Activated naive CD4-positive, alpha-beta T cell treated with anti-CD3 and anti-CD28 coated beads, Interleukin-2, amount 50 U/mL, for 16 hours (primary cell): ENCODE measurements at places on chromosomes 4 and X.

DNA sequence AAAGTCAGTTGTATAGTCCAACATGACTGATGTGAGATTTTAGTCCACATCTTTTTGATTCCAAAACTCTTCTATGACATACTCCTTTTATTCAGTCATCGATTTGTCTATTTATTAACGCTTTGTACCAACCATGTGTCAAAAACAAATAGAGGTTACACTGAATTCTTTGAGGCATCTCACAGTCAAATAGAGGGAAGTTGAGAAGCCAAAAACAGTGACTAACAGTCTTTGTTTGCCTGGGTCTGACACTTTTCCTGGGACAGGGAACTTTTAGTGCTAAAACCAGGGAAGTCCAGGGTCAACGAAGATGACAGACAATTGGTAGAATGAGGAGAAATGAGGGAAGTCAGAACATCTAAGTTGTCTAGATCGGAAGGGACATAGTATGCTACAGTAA lies 169.9 kb upstream of the HS3ST1 start:
- no peak for DNase-seq

DNA sequence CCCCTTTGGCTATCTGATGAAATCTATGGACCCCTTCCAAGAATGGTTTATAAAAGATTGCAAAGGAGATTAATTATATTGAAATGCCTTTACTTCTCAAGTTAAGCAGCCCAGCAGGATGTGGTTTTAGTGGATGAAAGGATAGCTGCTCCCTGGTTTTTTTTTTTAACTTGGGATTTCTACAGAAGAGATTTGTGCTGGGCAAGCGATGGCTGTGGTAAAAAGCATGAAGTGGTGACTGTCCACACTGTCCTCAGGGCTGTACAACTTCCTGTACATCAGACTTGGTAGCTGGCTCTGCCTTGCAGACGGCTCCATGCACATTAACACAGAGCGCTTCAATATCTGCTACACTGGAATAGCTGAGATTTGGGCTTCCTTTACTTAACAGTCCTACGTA lies 321.7 kb downstream of the DHX15 start:
- DNase-seq: no peak

DNA sequence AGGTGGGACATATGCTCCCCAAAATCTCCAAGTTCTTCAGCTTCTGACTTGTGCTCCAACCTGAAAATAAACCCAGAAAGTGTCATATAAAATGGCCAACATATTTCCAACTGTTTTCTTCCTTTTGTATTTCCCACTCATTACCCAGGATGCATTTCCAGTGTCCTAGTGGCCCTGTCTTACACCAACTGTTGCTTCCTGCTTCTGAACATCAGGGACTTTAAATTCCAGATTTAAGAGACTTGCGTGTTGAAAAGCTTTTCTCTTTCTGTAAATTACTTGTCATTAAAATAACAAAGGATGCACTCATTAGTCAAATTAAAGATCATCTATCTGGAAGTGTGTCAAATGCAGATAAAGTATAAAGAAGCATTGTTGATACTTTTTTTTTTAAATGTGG lies 19.9 kb downstream of the MID1 start:
- no peak for DNase-seq

DNA sequence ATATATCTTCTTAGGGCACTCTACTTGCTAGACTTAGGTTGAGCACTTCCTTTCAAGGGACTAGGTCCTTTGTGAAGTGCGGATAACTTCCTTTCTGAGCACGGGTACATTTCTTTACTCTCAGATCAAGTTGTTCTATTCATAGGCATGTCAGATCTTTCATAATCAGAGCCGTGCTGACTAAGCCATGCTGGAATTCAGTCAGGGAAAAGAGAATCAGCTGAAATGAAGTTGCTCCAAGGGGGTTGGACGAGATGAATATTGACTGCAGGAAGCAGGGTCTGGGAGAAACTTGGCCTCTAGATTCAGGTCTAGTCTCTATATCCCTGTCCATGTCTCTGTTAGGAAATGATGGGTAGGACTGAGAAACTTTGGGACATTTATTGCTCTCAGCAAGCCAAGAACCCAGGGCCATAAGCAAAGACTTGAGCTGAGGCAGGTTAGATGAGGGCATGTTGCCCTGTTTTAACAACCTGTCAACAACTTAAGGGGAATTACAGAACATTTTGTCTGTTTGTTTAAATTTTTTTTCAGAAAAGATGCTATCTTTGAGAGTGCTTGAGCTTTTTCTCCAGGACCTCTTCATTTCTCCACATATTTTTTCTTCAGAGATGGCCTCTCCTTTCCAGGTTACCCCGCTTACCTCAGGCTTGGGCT lies 28.3 kb downstream of the AREG start:
- DNase-seq: no peak

- no peak for DNase-seq
Observed at GRCh38 chrX:30141966-30142365, 73.4 kb upstream of the MAGEB2 start.

- DNase-seq: no peak
Observed at GRCh38 chrX:17798921-17799320, 61.6 kb downstream of the SCML1 start.

DNA sequence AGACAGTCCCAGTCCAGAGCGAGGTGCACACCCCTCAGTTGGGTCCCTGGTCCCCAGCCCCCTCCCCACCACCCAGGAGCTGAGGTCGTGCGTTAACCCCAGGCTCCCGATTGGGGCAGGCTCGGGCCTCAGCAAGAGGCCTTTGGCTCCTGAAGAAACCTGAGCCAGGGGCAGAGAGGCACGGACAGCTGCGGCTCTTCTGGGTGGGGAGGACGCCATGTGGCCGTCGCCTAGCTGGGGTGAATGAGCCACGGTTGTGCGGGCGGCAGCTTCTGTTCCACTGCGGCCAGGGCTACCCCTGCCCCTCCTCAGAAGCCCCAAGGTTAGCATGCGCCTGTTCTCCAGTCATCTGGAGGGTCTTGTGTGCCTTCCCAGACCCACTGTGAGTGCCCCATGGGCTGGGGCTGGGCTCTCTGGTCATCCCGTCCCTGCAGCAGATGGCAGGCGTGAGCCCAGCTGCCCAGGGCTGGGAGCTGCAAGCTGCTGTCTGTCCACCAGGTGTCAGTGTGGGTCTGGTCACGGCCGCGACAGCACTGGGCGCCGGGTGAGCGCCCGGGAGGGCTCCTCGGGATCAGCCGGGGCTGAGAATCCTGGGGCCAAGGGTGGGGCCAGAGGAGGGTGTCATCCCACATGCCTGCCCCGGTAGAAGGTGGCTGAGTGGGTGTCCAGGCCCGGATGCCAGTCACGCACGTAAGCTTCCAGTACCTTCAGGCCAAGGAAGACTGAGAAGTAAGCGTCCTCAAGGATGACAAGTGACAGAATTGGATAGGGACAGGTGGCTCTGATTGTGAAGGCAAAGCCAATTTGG lies 21.9 kb downstream of the ATP2B3 start:
- peak; percentile 58 for DNase-seq

DNA sequence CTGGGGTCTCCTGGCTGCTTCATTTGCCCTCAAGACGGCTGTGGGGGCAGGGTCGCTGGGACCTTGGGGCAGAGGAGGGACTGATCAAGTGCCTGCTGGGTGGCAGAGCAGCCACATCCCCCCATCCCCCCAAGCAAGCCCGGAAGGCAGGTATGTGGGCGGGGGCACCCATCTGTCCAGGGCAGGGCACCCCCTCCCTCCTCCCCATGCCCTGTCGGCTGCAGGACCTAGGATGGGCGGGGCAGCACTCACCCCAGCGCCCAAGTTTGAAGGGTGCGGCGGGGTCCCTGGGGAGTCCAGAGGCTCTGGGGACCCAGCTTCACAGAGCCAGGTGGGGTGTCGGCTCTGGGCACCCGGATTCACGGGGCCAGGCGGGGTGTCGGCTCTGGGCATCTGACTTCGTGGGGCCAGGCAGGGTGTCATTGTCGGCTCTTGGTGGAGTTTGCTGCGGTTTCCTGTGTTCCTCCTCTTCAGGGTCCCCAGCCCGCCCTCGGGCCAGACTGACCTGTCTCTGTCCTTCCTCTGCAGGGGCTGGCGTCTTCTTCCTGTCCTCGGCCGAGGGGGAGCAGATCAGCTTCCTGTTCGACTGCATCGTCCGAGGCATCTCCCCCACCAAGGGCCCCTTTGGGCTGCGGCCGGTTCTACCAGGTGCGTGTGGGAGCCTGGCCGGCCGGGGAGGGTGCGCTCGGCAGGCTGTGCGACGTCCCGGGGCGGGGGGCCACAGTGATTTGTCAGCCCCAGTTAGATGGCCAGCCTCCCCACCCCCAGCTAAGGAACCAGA lies 22.1 kb downstream of the DOK7 start:
- no peak for DNase-seq

DNA sequence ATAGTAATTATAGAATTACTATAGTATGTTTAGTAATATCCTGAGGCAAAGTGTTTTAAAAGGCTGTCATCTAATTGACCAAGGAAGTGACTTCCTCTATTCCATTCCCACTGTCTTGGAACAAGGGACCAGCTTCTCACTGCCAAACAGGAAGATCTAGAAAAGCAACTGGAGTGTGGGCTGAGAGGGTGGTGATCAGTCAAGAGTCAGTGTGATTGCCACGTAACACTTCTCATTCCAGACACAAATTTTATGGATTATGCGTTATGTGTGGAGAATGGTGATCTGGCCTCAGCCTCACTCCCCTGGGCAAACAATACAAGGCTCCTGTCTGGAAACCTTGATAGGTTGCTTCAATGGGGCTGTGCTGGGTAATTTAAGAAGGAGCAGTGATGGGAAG lies 60.0 kb downstream of the RRAGB start:
- no peak for DNase-seq

GRCh38 chrX:55695227-55696018 lies 22.1 kb upstream of the RRAGB start:
- DNase-seq: no peak

DNA sequence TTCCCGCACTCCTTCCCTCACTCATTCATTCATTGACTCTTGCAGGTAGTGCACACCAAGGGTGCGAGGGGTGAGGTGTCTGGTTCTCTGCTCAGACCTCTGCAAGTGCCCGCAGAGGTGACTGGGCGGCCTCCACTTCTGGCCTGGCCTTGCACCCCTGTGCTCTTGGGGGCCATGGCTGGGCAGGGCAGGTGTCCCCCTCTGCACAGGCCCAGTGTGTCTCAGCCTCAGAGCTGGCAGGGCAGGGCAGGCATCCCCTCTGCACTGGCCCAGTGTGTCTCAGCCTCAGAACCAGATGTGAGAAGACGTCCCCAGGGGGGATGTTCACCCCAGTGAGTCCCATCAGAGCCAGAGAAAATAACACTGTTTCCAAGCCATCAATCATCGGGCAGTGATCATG lies 16.8 kb downstream of the CPZ start:
- no peak for DNase-seq

- no peak for DNase-seq
Observed at GRCh38 chr4:95071851-95072250, 314.1 kb downstream of the BMPR1B start.

- no peak for DNase-seq
Observed at GRCh38 chrX:56947699-56948098, 47.6 kb downstream of the SPIN3 start.

DNA sequence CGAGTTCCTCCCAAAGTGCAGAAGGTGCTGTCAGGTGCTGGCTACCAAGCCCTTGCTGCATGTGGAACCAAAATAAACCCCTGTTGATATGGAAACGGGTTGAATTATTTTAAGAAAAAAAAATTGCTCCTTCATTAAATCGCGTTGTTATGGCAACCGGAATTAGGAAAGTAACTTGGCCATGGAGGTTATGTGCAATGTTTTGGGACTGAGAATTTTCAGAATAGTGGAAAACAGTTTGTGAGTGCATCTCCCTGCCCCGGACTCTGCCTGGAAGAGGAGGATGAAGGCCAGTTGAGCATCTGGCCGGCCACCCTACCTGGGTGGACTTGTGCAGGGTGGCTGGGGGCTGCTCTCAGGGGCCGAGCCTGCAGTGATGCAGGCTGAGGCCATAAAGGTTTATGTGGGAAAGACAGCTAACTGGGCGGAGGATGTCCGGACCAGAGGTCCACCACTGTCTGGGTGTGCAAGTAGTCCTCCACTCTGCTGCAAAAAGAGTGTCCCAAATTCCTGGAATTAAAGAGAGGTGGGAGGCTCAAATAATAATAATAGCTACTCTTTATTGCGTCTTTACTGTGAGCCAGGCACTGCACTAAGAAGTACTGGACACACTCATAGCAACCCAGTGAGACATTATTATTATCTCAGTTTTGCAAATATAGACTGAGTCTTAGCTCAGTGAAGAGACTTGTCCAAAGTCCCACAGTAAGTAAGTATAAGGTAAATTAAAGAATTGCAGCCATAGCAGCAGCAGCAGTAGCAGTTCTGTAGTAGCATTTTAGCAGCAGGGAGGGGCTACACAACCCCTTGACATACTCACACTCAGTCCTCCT lies 20.6 kb downstream of the RTL5 start:
- no peak for DNase-seq

- DNase-seq: no peak
Observed at GRCh38 chrX:13432414-13433297, 112.8 kb upstream of the ATXN3L start.

DNA sequence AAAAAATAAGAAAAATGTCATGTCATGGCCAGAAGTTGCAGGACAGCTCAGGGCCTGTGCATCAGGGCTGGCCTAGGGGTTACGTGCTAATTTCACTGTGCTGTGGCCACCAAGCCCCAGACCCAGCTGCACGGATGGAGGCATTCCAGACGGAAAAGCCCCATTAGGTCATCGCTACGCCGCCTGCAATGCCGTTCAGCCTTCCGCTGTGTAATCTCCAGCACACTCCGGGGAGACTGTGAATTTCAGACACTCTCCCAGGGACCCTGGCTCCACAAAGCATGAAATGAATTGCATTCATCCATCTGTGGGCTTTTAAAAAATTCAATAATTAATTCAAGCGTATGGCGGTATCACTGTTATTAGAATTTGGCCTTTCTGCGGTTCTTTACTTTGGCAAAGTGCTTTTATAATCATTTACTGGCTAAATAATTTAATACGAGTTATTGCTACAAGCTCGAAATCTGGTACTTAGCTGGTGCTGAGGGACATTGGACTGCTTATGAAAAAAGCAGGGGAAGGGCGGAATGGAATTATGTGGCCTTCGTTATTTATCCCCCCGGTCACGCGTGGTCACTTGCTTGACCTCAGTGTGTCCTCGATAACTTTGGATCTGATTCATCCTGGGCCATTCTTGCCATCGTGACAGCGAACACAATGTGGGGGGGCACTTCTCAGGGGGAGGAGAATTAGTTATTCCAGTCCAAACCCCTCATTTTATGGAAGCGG lies 9.0 kb upstream of the NSG1 start:
- DNase-seq: no peak

DNA sequence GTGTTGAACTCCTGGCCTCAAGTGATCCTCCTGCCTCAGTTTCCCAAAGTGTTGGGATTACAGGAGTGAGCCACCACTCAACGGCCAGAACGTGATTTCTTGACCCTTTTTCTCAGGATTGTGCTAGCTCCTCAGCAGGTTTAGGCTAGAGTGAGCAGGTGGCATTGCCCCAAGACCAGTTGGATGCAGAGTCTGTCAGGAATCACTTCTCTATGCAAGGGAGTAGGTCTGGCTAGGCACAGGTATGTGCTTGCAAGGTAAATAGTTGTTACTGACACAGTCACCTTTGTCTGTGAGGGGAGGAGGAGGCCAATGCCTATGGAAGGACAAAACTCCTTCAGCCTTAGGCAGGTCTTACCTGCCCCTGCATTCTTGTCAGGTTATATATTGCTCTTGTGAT lies 24.2 kb downstream of the SLC25A5 start:
- no peak for DNase-seq

- no peak for DNase-seq
Observed at GRCh38 chr4:3684546-3684945, 81.6 kb upstream of the ADRA2C start.

GRCh38 chr4:172601195-172601594 lies 567.4 kb upstream of the GALNT7 start:
- DNase-seq: no peak
